ENCODE measurements at places on chromosomes 1 and 21.

- DNase-seq: no peak
Observed at GRCh38 chr1:117388328-117388727, 21.1 kb downstream of the MAN1A2 start.

- no peak for DNase-seq
Observed at GRCh38 chr1:235646463-235646862, 3.1 kb downstream of the GNG4 start.

DNA sequence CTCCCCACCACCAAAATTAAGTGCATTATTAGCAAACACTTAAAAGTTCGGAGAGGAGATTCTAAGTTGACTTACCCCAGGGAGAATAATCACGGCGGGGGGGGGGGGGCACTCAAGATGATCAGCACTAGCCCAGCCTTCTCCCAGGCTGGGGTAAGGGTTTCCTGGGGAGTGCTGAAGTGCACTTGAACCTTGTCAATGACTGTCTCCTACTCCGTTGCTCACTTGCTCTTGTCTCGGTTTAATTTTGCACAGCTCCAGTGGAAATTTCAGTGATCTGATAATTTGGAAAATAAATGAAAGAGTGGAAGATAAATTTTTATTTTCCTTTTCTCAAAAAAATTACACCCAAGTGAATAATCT is 59.2 kb downstream of the PBX1 start:
- DNase-seq: no peak

DNA sequence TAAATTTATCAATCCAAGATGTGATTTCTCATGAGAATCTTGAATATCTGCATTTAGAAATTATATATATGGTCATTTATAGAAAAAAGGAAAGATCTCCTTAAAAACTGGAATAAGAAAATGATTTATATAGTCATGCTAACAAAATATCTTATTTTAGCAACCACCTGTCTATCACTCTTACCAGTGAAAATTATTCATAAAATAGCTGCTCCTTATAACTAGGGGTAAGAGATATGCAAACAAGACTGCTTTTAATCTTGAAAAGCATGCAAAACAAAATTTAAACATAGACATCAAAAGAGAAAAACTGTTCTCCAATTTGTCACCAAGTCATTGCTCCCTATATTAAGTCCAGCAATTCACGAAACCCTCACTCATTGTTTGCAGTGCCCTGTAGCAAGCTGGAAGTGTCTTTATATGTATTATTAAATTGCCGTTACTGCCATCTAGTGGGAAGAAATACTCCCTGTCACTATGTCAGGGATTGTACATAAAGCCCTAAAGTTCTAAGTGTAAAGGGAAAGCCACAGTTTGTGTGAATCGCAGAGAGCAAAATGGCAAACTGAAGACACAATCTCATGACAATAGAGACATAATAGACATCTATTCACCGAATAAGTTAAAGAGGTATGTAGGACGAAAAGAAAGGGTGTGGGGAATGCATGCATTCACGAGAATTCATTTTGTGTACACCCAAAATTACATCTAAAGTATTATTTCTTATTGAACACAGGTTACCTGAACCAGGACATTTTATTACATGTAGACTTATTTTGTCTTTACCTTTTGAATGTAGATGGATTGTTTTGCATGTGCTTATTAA is 600.5 kb downstream of the USP25 start:
- no peak for DNase-seq

- DNase-seq: no peak
Observed at GRCh38 chr21:41139951-41140350, 28.0 kb upstream of the BACE2 start.

GRCh38 chr1:116927049-116927798 is 17.5 kb downstream of the PTGFRN start:
- DNase-seq: no peak

GRCh38 chr1:39412892-39413291 is 78.5 kb upstream of the BMP8A start:
- DNase-seq: no peak

GRCh38 chr1:60017508-60018205 is 55.9 kb downstream of the C1orf87 start:
- DNase-seq: no peak

GRCh38 chr21:45347712-45348499 is 57.1 kb upstream of the COL18A1 start:
- DNase-seq: no peak

GRCh38 chr1:55854911-55855310 is 639.7 kb upstream of the USP24 start:
- DNase-seq: no peak

GRCh38 chr1:112549590-112549989 is 40.8 kb downstream of the WNT2B start:
- DNase-seq: no peak

DNA sequence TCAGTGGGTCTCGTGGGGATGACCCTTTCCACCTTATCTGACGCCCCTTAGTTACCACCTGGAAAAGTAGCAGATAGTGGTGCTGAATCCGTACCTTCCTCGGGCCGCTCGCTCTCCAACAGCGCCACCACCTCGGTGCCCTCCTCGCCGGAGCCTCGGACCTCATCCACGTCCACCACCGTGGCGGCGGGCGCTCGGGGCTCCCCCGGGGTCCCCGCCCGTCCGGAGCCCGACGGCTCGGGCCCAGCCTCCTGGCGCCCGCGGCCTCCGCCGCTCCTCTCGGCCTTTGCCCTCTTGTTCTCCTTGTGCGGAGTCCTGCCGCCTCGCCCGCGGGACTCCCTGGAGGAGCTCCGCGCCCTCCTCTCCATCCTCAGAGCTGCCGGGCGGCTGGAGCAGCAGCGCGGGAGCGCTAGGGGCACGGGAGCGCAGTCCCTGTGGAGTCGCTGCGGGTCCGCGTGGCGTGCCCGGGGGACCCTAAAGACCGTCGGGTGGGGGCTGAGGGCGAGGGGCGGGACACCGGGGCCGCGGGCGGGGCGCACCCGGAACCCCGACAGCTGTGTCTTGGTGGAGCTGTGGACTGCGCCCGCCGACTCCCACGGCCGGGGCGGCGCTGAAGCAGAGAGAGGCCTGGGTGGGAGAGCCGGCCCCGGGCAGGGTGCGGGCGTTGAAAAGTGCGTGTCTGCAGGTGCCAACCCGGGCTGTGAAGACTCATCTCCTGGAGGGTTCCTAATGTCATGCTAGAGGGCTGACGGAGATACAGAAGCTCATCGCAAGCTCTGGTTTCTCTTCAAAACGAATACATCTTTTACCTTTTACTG is at the start of gene NPHS2:
NPHS2 (minus strand) TSS at position 452 of the 818 bp plus-strand sequence; CDS start at position 368, 84 bp downstream.
- no peak for DNase-seq

GRCh38 chr1:99696616-99697015 is 50.7 kb downstream of the PALMD start:
- DNase-seq: no peak

DNA sequence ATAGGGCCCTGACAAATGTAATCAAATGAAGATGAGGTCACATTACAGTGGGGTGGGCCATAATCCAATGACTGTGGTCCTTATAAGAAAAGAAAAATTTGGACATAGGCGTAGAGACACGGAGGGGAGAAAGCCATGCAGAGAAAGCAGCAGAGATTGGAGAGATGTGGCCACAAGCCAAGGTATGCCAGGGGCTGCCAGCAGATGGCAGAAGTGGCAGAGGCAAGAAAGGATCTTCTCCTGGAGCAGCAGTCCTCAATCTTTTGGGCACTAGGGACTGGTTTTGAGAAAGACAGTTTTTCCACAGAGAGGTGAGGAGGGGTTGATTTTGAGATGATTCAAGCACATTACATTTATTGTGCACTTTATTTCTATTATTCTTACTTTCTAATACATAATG is 355.1 kb downstream of the NPHP4 start:
- DNase-seq: no peak

DNA sequence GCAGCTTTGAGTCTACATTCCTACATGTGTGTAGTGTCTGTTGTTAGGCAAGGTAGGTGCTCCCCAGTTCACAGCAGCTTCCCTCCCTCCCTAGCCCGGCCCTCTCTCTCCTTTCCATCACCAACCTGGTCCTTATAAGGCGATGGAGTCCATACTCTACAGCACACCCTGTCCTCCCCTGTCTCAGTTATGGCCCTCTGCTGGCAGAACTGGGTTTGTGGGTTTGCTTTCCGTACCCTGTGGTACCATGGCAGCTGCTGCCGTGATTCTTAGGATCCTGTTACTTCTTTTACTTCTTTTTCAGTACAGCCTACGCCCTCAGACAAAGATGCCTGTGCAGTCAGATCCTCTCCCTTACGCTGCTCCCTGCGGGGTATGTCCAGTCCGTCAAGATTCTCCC is 31.7 kb downstream of the AK5 start:
- DNase-seq: peak; percentile 10

- no peak for DNase-seq
Observed at GRCh38 chr1:232445361-232446106, 184.4 kb downstream of the SIPA1L2 start.

GRCh38 chr1:1021920-1022259 is 2.0 kb downstream of the AGRN start:
- no peak for DNase-seq

DNA sequence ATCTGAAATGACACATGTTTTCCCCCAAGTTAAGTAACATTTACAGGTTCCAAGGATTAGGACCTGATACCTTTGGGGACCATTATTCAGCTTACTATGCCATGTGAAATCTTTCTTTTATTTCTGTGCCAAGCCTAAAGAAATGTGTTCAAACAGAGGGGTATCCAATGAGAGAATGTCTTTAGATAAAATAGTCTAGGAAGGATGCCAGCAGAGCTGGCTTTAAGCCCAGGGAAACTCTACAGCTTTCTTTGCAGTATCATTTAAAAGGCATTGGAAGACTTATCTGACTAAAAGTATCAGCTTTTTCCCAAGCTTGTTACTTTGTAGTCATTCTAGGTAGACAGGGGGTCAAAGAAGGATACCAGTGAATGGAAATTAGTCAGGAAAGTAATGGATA is 860.4 kb downstream of the PLA2G4A start:
- no peak for DNase-seq

DNA sequence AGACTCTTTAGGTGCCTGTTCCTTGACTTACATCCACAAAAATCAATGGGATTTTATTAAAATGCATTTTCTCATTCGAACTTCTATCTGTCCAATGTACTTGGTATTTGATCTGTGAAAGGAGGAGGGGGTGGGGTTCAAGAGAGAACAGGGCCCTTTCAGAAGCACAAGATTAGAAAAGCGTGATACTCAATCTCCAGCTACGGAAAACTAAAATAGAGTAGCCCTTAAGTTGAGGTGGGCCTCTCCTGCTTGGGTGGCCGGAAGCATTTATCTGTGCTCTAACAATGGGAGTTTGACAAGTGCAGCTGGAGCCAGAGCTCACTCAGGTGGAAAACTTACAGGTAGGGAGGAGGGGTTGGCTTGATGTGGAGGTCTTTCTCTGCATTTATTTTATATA is 462 bp upstream of the RXRG start:
- no peak for DNase-seq

DNA sequence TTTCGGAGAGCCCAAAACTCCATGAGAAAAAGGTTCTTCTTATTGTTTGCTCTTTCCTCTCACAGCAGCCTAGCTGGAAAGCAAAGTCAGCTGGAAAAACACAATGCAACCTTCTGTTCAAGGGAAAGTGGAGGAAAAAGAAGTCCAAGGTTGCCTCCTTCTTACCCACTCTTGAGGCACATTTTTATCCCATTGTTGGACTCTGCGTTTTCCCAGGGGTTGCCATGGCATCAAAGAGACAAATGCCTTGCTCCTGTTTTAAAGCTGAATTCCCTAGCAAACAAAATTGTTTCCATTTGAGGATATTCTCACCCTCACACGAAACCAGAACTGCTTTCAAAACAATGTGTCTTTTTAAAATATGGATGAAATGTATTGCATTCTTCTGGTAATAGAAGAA is 45.1 kb upstream of the PALMD start:
- no peak for DNase-seq

- no peak for DNase-seq
Observed at GRCh38 chr21:46431448-46431847, 27.2 kb upstream of the DIP2A start.

GRCh38 chr1:213123536-213123935 is 72.5 kb downstream of the RPS6KC1 start:
- no peak for DNase-seq

DNA sequence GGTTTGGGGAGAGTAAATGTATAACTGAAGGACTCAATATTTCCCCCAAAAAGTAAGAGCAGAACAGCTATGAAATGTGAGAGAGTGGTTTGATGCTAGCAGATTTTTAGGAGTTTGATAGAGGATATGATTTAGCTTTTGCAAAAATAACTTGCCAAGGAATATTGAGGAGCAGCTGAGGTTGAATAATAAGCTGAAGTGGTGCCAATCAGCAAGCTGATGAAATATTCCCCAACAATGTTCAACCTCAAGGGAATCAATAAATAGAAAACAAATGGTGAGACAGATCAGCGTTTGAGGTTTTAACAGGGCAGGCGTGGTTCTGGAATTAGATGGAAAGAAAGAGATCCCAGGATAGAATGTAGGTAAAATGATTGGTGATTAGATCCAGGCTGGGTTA is 413.4 kb upstream of the ADAMTS5 start:
- DNase-seq: no peak

- DNase-seq: no peak
Observed at GRCh38 chr1:97920276-97920831, 480 bp downstream of the DPYD start.

DNA sequence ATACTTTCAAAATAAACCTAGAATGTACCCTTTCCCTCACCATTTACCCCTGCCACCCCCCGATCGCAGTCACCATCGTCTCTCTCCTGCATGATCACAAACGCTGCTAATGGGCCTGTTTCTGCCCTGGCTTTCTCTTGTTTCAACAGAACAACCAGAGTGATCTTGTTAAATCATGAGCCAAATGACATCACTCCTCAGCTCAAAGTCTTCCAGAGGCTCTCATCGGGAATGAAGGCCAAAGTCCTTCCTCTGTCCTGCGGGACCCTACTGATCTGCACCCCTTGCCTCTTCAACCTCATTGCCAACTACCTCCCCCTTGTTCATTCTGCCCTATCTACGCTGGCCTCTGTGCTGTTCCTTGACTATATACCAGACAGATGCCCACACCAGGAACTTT is 39.4 kb upstream of the PTGFRN start:
- DNase-seq: no peak

GRCh38 chr1:200774735-200775444 is 36.2 kb downstream of the CAMSAP2 start:
- no peak for DNase-seq

DNA sequence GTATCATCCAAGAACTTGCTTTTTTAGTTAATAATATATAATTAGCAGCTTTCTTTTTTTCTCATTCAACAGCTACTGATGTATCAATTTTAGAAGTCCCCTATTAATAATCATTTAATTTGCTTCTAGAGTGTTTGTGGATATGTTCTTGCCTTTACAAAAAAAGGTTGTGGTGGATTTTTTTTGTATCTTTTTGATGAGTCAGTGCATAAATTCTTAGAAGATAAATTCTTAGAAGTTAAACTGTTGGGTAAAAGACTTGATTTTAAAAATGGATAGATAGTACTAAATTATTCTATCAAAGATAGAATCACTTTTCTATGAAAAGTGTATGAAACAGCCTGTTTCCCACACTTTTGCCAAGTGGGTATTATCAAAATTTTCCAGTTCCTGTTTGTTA is 11.9 kb downstream of the FGGY start:
- DNase-seq: no peak

Data from stimulated activated CD4-positive, alpha-beta T cell treated with anti-CD3 and anti-CD28 coated beads, Interleukin-15, amount 100 ng/mL, for 48 hours (primary cell).